ENCODE measurements at places on chromosomes 6 and 20.

DNA sequence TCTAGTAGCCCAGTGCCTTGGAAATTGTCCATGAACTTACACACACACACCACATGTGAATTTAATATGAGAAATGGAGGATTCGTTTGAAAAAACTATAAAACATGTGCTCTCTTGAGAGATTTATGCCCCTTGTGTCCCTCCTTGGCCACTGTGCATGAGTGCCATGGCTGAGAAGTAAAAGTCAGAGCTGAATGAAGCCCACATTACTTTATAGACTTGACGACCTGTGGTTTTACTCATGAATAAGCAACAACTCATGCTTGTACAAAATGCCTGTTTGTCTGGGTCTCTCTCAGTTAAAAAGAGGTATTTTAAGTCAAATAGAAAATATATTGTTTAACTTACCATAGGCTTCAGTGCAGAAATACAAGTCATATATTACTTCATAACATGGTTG is 102.7 kb downstream of the KCNQ5 start:
- DNase-seq: no peak

DNA sequence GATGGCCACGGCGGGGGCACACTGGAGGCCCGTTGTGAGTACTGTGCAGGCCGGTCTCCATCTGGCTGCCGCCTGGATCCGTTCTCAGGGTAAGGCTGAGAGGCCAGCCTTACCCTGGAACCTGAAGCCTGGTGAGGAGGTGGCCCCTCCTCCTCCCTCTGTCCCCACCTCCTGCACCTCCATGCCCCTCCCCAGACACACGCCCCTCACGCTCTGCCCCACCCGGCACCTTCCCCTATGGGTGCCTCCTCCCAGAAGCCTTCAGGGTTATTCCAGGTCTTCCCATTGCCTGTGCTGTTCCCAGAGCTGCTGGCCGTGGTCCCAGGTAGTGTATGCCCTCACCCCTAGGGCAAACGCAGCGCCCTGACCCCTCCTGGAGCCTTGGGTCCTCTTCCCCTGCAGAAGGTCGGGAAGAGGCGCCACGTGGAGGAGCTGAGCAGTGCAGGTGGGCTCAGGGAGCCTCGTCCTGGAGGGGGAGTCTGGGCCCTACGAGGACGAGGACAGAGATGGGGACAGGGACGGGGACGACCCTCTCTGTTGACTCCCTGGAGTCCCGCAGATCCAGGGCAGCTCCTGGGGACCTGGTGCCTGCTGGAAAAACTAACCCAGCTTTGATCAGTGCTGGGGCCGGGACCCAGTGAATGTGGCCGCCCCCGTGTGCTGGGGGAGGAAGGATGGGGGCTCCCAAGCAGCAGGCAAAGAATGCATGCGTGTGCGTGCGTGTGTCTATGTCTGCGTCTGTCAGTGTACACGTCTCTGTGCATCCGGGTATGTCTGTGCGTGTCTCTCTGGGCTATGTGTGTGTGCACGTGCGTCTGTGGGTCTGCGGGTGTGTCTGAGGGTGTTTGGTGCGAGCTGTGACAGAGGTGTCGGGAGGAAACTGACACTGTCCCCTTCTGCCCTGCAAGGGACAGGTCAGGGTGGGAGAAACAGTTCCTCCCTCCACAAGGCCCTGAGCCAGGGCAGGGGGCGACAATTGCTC is 8.2 kb upstream of the HRH3 start:
- DNase-seq: no peak

- no peak for DNase-seq
Observed at GRCh38 chr20:38806855-38807655, 1.6 kb downstream of the PPP1R16B start.

DNA sequence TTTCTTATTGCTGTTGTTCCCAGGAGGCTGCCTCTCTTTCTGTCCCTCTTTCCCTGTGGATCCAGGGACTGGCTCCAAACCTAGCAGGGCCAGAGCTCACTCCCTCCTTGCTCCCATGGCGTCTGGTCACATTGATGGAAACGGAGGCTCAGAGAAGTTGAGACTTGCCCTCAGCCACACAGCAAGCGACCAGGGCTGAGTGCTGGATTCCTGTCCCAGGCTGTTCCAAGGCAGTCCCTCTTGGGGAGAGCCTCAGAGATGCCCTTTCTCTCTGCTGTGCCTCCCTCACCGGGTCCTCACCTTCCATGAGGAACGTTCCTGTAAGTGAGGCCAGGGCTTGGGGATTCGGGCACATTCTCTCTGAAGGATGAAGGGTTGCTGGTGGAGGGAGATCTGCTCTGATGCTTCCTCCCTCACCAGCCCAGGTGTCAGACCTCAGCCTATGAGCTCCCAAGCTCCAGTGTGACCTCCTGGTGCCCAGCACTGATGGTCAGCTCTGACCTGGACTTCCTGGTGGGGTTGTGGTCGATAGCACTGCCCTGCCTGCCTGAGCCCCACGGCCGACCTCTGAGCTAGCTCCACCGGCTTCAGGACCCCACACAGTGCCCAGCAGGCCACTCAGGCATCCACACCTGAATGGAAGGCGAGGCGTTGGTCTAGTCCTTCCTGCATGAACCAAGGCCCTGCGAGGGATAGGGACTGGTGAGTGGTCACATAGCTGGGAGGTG is 26.8 kb downstream of the SUN5 start:
- no peak for DNase-seq

- no peak for DNase-seq
Observed at GRCh38 chr20:56091628-56092234, 86.4 kb upstream of the CBLN4 start.

DNA sequence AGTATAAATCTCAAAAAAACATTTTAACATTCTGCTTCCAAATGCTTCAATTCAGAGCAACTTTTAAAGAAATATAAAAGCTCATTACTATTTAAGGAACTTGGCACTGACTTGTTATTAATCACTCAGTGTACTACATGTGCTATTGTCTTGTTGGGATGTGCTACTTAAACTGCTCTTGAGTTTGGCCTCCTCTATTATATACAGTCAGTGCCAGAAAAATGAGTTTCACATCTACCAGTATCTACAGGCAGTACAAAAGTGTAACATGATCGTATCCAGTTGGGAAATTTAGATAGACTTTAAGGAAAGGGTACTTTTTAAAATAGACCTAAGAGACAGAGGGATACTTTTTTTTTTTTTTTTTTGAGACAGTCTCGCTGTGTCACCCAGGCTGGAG is 627.3 kb upstream of the SLC35B3 start:
- no peak for DNase-seq

DNA sequence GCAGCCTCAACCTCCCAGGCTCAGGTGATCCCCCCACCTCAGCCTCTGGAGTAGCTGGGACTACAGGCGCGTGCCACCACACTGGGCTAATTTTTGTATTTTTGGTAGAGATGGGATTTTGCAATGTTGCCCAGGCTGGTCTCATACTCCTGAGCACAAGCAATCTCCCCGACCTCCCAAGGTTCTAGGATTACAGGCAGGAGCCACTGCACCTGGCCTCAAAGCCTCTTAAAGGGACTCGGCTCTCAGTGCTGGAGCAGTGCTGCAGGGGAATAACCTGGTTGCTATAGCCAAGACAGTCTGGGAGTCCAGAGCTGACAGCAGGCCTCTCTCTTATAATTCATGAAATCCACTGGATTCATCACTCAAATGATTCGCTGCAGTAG is 17.0 kb downstream of the GHRH start:
- DNase-seq: no peak

- no peak for DNase-seq
Observed at GRCh38 chr6:90865513-90865912, 278.6 kb upstream of the MAP3K7 start.

DNA sequence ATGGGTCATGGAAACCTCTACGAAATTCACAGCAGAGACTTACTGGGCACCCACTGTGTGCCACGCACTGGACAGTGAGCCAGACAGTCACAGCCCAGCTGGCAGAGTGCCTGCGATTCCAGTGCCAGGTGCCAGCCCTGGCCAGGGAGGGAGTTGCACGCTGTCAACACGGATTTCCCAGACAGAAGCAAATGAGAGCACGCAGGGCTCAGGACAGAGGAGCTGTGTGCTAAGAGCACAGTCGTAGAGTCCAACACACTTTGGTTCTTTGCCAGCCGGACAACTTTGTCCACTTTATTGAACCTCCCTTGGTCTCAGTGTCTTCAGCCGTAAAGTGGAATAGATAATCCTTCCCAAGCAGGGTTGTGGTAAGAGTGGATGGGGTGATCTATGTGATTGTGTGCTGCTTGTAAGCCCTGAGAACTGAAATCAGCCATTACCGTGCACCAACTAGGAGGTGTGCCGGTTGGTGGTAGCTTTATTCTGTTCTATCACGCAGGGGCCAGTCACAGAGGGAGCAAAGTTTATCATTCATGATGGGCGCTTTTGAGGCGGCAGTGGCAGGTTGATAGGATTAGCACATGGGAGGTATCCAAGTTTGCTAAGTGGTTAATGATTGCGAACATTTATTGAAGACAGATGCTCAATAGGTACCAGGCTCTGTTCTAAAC is 40.6 kb downstream of the SIRPA start:
- no peak for DNase-seq

DNA sequence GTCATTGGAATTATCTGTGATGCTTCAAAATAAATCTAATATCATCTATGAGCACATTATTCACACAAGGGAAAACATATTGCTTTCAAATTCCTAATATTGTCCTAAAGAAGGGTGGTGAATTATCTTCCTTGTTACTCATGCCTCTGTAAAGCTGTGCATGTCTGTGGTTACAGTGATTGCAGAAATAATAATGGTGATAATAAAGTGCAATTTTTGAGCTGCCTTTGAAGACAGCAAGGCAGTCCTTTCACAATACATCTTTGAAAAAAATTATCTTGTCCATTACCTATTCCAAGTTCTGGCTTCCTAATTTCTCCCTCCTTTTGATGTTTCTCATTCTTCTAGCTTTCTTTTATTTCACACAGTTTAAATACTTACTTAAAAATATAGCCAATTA is 442.1 kb upstream of the EYS start:
- no peak for DNase-seq

- no peak for DNase-seq
Observed at GRCh38 chr6:166942393-166943168, 13.8 kb downstream of the RNASET2 start.

DNA sequence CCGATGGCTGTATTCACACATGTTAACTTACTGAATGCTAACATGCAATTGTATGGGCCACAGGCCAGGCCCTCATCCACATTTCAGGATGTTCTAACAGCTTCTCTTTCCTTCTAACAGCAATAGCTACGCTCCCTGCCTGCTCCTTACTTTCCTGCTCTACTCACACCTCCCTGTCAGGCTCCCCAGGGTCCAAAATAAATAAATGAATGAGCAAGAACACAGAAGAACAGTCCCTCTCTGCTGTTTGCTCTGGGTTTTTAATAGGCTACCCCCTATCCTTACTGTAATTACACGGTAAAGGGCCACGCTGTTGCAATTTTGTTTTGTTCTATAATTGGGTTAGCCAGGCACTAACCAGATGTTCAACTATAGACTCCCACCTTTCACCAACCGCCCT is 135.6 kb downstream of the GMDS start:
- peak; percentile 88 for DNase-seq

DNA sequence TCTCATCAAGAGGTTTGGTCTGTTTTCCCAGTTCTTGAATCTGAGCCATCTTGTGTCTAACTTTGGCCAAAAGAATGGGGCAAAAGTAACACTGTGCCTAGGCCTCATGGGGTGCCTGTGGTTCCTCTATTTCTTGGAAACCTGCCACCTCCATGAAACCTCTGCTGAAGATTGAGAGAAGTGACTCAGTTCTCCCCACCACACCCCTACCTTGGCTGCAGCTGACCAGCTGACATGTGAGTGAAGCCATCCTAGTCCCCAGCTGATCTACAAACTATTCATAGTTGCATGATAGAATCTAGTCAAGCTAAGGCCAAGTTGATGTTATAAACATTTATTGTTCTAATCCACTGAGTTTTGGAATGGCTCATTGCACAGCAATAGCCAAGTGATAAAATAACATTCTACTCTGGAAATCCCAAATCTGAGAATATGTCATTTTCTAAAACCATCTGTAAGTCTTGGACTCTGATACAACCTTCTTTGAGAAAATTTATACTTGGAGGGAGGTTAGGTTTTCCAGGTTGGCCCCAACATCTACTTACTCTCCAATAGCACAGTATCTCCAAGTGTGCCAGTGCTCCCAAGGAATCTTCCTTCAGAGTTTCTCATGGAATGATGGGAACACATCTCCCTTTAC is 107.0 kb upstream of the SMLR1 start:
- DNase-seq: no peak

- DNase-seq: no peak
Observed at GRCh38 chr6:36755435-36756348, 58.1 kb downstream of the RAB44 start.

GRCh38 chr6:150189122-150189521 is 46.3 kb downstream of the PPP1R14C start:
- no peak for DNase-seq

DNA sequence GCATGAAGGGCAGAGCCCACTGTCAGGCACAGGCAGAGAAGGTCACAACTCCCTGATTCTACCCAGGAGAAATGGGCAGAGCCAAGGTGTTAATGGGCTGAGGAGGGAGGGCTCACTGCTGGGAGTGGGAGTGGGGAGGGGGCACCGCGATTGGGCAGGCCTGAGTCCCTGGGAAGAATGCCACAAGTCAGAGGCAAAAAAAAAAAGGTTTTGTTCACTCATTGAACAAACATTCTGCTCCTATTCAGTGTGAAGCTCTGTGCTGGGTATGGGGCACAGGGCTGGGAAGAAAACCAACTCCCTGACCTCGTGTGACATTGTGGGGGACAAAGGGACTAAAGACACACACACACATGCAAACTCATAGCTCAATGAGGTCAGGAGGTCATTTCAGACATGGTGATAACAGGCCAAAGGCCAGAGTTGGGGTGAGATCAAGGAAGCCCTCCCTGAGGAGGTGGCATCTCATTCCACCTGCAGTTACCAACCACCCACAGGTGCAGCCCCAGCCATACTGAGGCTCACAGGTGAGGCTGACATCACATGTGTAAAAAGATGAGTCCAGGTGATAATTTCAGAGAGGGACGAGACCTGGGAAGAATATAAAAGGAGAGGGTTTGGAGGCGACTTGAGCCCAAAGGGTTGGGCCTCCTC is 3.2 kb upstream of the PMEPA1 start:
- DNase-seq: no peak

DNA sequence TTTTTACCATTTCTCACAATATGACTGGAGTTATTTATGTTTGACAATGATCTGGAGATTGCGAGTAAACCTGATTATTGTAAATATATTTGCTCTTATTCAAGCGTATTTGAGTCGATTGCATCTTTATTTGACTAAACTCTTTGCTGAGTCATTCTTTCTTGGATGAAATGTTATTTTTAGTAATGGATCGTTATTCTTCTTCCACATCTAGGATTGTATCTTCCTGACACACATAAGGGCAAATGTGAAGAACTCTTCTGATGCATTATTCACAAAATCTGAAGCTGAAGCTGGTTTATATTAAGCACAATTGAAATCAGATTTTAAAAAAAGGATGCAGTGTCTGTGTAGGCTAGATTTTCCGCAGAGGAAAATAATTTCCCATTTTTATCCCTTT is 68.2 kb downstream of the SEL1L2 start:
- no peak for DNase-seq

GRCh38 chr6:119966484-119966883 is 616.9 kb upstream of the MAN1A1 start:
- DNase-seq: no peak

GRCh38 chr6:157281570-157281969 is 41.7 kb downstream of the TMEM242 start:
- no peak for DNase-seq
